ENCODE measurements at places on chromosomes 3 and 15.

DNA sequence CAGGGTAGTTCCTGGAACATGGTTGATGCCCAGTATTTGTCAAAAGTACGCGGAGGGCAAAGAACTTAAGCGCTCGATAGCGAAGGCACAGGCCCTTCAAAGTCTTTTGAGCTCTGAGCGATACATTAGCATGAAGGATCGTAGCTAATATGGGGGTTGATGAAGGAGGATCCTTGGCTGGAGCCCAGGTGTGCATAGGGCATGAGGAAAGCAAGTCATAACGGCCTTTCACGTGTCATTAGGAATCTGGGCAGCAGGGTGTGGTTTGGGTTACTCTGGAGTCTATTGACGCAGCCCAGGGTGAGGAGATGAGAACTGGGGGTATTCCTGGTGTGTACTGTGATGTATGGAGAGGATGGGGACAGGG, 31.7 kb downstream of the SPINK8 start:
- peak; percentile 30 for DNase-seq

DNA sequence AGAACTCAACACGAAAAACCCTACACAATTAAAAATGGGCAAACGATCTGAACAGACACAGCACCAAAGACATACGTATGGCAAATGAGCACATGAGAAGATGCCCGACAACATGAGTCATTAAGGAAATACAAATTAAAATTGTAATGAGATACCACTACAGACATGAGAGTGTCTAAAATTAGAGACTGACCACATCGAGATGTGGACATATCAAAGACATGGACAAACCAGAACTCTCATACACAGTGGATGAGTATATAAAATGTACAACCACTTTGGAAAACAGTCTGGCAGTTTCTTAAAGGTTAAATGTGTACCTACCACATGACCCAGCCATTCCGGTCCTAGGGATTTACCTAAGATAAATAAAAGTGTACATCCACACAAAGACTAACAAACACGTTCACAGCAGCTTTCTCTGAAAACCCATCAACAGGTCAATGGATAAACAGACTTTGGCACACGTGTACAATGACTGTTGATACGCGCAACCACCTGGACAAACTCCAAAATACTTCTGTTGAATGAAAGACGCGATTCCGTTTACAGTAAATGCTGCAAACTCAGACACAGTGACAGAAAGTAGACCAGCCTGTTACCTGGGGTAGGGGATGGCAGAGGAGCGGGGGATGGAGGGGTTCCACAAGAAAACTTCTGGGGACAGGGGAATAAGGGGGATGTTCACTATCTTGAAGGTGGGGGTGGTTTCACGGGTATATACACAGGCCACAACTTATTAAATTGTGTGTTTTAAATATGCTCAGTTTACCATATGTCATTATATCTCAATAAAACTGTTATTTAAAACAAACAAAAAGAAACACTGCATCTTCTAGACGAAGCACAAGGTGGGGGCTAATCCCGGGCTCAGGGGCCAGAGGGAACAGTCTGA, 2.1 kb downstream of the TNK2 start:
- DNase-seq, result peak; percentile 20

DNA sequence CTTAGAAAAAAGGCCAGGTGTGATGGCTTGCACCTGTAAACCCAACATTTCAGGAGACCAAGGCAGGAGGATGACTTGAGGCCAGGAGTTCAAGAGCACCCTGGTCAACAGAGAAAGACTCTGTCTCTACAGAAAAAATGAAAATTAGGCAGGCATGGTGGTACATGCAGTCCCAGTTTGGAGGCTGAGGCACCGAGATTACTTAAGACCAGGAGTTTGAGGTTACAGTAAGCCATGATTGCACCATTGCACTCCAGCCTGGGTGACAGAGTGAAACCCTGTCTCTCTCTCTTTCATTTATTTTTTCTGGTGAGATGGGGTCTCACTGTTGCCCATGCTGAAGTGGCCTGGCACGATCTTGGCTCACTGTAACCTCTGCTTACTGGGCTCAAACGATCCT, 24.7 kb downstream of the IP6K1 start:
- no peak for DNase-seq

GRCh38 chr3:62135741-62136140, 237.6 kb downstream of the FEZF2 start:
- DNase-seq, result no peak

- no peak for DNase-seq
Measured at GRCh38 chr15:28105224-28105791, 6.2 kb upstream of the OCA2 start.

DNA sequence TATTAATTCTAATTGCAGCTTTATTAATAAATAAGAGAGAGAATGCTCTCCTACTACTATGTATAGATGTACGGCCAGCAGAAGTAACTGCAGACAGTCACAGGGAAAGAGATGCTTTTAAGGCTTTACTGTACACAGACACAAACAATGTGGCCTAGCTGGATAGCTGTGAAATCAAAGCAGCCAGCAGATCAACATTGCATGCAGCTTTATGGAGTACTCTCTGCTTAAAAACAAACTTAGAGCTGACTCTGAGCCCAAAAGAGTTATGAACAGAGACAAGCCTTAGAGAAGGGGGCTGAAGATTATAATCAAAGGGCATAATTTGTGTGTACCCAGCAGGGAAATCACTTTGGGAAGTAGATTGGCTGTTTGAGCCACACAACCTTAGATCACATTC, 47.2 kb downstream of the CADM2 start:
- no peak for DNase-seq

GRCh38 chr3:160968761-160969160, 136.4 kb downstream of the B3GALNT1 start:
- DNase-seq, result no peak

- DNase-seq, result no peak
Measured at GRCh38 chr3:12005951-12006625, 1.9 kb downstream of the SYN2 start.

GRCh38 chr3:142963516-142964448, at the start of gene PAQR9:
Gene PAQR9 (minus strand): TSS chr3:142963674. CDS start chr3:142963336, 338 bp downstream.
- peak; percentile 7 for DNase-seq

- no peak for DNase-seq
Measured at GRCh38 chr15:81111510-81112470, 22.3 kb upstream of the CFAP161 start.

DNA sequence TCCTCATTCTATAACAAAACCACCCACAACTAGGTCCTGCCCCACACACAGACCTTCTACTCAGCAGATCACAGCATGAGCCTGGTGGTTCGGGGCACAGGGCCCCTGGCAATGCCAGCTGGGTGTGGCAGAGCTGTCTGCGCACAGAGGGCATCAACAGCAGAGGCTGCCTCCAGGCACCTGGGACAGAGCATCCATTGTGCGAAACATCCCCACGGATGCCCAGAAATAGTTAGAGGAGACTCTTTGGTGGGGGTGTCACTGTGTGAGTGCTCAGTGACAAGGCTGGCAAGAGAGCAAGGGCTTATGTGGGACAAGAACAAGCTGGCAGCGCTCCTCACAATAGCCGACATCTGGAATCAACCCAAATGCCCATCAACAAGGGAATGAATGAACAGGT, 487.4 kb upstream of the PROK2 start:
- no peak for DNase-seq

- DNase-seq, result no peak
Measured at GRCh38 chr3:144032531-144033239, 61.1 kb downstream of the DIPK2A start.

DNA sequence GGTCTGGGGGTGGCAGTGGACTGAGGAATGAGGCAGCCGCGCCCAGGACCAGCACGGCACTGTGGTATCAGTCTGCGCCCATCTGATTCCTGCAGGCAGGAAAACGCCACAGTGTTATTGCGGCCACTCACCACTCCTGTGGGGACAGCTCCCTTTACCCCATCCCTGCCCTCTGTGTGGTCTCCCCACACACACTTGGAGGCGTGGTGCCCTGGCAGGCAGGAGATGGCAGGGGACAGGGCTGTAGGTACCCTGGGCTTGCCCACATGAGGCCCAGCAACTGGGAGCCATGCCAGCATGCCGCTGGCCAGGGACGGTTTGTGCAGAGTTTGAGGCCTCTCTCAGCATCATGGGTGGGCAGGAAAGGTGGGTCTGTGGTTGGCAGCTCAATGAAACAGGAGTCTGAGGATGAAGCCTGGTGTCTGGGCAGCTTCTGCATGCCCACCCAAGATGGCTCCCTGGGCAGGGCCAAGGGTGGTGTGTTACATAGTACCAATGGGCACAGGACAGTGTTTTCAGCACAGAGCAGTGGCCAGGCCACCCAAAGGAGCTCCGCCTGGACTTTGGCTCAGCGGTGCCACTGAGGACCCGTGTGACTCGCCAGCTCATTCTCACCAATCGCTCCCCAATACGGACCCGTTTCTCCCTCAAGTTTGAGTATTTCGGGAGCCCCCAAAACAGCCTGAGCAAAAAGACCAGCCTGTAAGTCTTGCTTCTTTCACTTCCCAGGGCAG, 27.2 kb downstream of the ACAA1 start:
- DNase-seq, result no peak

GRCh38 chr15:41006479-41006878, 53.2 kb downstream of the CHAC1 start:
- DNase-seq, result no peak

- no peak for DNase-seq
Measured at GRCh38 chr3:39671116-39671515, 138.3 kb upstream of the MYRIP start.

DNA sequence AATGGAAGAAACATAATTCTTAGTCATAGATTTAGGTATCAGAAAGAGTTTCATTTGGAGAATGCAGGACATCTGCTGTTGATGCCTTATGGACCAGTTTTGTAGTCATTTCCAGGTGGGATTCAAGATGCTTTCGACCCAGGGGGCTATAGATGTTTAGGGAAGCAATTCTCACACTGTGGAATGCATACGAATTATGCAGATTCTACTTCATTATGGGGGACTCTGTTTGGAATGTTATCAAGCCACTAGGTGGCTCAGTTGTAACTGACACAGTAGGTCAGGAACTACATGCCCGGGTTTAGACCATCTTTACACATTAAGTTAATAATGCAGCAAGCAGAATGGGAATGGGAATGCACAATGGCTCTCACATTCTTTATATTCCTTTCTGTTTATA, 1359.8 kb downstream of the ZPLD1 start:
- no peak for DNase-seq

DNA sequence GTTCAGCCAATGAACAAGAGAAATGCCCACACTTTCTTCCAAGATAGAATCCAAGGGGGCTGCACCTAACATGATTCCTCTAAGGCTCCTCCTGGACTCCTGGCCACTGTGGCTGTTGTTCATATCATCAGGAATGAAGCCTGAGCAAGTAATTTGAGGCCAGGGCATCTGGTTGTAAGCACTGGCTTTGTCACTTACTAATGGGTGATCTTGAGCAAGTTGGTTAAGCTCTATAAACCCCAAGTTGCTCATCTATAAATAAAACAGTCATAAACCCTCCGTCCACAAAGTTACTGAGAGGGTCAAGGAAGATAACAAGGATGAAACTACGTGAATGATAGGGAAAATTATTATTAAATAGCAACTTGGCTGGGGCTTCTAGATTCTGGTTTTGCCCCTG, 58.3 kb downstream of the CDC25A start:
- DNase-seq, result no peak

DNA sequence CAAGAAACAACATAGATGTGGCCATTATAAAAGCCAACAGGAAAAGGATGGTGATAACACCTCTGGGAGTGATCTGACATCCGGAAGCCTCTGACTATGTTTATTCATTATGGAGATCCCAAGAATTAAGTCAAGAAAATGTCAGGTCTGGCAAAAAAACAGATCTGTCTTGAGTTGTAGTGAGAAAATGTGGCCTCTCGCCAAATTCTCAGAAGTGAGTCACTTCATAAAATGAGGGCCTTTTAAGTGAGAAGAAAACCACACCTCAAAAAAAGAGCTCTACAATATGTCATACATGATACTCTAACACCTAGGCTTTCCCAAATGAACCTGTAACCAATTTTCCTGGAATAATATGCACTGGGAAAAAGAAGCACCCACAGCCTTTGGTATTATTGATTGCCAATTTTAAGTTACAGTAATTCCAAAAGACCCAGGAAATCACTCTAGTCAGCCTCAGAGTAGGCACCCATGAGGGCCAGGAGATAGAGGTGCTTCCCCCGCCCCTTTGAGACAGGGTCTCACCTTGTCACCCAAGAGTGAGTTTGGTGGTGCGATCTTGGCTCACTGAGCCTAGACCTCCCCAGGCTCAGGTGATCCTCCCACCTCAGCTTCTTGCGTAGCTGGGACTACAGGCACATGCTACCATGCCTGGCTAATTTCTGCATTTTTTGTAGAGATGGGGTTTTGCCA, 38.0 kb downstream of the CCR3 start:
- DNase-seq, result peak; percentile 74

- DNase-seq, result no peak
Measured at GRCh38 chr3:38990621-38991020, 61.1 kb downstream of the SCN11A start.

- DNase-seq, result no peak
Measured at GRCh38 chr3:192054881-192055280, 593.9 kb downstream of the PYDC2 start.

DNA sequence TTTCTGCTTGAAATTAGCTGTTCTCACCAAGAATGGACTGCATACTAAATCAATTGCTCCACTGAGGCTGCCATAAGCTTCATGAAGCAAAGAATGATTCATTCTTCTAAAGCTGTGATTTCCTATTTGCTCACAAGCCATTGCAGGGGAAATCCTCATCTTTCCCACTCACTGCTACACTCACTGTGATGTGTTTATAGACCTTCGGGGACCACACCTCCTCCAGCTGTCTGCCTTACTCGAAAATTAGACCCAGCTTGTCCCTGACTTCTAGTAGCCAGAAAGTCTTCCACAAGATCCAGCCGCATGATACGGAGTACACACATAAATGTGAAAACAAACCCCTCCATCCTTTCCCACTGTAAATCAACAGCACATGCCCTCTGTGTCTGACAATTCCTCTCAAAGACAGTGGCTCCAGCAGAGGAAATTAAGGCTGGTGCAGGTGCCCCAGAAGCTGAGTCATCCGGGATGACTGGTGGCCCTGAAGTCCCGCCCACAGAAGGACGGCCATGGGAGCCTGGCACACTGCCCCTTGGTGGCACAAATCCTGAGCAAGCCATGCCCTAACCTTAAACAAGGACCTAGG, 172.0 kb downstream of the STT3B start:
- DNase-seq, result peak; percentile 14

DNA sequence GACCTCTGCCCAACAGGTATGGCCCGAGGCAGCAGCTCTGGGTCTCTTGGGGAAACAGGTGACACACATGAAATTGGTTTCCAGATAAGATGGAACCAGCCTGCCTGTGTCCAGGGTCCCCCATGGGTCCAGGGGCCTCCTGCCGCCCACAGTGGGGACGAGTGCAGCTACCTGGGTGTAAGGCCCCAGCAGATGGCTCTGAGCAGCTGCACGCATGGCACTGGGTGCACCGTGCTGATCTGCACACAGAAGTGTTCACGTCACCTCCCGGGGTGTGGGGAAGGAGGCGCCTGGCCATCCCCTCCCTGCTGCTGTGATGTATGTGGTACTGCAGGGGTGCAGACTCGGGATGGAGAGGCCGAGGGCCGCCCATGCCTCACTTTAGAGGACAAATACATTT, 63.6 kb downstream of the NIPA2 start:
- no peak for DNase-seq

- no peak for DNase-seq
Measured at GRCh38 chr15:74504418-74504817, 36.6 kb upstream of the ARID3B start.

- DNase-seq, result no peak
Measured at GRCh38 chr3:15032650-15033049, 32.5 kb downstream of the MRPS25 start.

- DNase-seq, result no peak
Measured at GRCh38 chr15:70439304-70439877, 324.0 kb downstream of the UACA start.

GRCh38 chr3:187085021-187085666, 54.2 kb downstream of the RPL39L start:
- DNase-seq, result no peak

Measured in stimulated activated CD4-positive, alpha-beta T cell treated with anti-CD3 and anti-CD28 coated beads, Interleukin-4, amount 100 ng/mL, for 24 hours (primary cell).